ENCODE measurements at places on chromosomes 2 and 18.

DNA sequence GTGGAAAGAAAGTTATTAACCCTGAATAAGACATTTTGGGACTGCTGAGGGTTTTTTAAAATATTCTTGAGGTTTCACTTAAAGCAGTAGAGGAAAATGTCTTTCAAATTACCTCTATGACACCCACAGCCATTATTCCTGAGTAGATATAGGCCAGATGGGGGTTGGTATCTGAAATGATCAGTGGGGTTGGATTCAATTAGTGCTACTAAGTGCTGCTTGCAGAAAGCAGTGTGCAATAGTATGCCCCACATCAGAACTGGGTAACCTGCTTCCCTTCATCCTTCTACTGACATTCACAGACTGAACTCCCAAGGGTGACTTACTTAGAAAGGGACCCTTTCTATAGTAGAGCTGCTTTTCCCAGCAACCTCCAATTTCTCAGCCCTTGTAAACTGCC is 7.3 kb upstream of the ETAA1 start:
- DNase-seq = no peak

GRCh38 chr18:74197705-74198341 is 49.5 kb downstream of the TIMM21 start:
- DNase-seq = no peak

DNA sequence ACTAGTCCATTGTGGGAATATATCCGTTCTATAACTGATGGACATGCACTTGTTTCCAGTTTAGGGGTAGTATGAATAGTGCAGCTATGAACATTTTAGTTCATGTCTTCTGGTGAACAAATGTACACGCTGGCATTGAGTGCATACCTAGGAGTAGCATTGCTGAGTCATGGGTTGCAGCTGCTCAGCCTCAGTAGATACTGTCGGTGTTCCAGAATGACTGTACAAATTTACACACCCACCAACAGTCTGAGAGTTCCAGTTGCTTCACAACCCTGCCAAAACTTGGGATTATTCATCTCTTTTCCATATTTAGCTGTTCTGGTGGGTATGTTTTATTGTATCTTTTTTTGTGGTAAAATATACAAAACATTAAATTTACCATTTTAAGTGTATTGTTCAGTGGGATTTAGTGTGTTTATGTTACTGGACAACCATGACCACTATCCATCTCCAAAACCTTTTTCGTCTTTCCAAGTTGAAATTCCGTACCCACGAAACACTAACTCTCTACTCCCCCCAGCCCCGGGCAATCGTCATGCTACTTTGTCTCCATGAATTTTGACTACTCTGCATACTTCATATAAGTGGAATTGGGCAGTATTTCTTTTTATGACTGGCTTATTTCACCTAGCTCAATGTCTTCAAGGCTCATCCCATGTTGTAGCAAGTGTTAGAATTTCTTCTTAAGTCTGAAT is 281.0 kb downstream of the PRKCE start:
- DNase-seq = no peak

DNA sequence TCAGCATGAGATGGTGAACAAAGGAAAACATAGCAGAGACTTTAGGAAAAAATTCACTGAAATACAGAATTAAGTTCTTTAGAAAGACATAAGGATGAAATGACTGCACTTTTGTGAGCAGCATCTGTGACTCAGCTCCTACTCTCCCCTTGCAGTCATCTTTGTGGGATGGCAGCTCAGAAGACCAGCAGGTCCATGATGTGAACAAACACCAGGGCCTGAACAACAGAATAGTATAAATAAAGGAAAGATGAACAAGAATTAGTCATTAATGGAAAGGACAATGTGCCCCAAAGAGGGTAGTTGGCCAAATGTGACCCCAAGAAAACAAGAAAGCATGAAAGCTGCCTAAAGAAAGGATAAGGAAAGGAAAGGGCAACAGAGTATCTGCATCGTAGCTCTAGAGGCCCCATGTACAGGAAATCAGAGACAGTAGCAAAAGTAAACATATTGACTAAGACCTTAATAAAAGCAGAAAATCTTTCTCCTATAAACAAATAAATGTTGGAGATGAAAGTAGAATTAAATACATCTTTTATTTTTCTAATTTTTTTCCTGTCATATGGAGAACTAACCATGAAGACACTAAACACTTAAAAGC is 318.0 kb downstream of the ZEB2 start:
- DNase-seq = no peak

- DNase-seq = no peak
Measured at GRCh38 chr2:233100192-233100998, 40.3 kb downstream of the INPP5D start.

GRCh38 chr2:205613970-205614559 is 68.2 kb upstream of the NRP2 start:
- no peak for DNase-seq

GRCh38 chr2:14297906-14298305 is 334.6 kb upstream of the LRATD1 start:
- DNase-seq = no peak

GRCh38 chr18:45686891-45687611 is 36.9 kb upstream of the SLC14A1 start:
- no peak for DNase-seq

DNA sequence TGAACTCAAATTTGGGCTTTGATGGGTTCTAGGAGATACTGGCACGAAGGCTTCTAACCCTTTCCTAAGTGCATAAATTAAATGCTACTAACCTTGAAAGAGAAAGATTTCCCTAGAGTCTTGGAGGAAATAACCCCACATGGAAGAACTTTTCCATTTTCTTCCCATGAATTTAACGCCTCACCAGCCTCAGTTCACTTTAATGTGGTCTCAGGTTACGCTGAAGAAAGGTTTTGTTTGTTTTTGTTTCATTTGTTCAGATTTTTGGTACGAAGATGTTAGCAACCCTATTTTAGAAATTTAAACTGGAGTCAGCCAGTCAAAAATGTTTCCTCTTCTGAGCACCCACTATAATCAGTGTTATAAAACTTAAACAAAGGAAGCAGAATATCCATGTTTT is 30.7 kb downstream of the METTL4 start:
- no peak for DNase-seq

GRCh38 chr2:7057865-7058400 is 140.7 kb downstream of the RNF144A start:
- no peak for DNase-seq

- no peak for DNase-seq
Measured at GRCh38 chr2:74945788-74946331, 12.6 kb upstream of the POLE4 start.

- DNase-seq = no peak
Measured at GRCh38 chr18:45761512-45762114, 37.6 kb downstream of the SLC14A1 start.

- peak; percentile 21 for DNase-seq
Measured at GRCh38 chr2:105734762-105735538, 9.8 kb upstream of the NCK2 start.

DNA sequence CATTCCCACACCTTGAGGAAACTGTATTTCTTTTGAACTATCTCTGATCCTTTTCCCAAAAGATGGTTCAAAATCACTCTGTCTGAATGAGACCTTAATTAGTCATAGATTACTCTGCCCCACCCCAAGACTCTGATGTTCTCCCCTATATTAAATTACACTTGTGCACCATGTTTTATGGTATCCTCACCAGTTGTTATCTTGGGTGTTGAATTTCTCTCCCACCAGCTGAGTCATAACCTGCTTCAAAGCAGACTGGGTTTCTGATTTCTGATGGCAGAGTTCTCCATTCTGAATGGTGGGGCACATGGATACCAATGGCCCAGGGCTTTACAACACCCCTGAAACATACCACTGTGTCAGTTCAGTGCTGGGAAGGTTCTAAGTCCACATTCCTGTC is 15.0 kb downstream of the CDH20 start:
- DNase-seq = no peak

- no peak for DNase-seq
Measured at GRCh38 chr2:74290466-74291217, 52.6 kb downstream of the SLC4A5 start.

GRCh38 chr2:201254081-201254730 is 6.1 kb upstream of the CASP8 start:
- DNase-seq = no peak

DNA sequence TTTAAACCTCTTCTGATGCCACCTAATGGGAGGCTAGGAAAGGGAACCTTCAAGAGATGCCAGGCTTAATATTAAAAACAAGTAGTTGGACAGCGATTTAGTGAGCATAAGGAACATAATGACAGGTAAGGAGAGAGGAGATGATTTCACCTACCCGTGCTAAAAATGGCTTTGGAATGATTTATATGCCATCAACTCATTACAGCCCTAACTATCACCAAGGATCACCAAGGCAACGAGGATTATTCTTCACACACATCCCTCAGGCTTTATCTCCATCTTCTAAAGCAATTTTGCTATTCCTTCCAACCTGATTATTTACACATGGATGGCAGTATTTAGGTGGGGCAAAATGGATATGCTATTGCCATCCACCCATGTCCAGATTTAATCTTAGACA is 237.8 kb downstream of the DCC start:
- DNase-seq = no peak

- no peak for DNase-seq
Measured at GRCh38 chr2:7736646-7737305, 819.6 kb downstream of the RNF144A start.

DNA sequence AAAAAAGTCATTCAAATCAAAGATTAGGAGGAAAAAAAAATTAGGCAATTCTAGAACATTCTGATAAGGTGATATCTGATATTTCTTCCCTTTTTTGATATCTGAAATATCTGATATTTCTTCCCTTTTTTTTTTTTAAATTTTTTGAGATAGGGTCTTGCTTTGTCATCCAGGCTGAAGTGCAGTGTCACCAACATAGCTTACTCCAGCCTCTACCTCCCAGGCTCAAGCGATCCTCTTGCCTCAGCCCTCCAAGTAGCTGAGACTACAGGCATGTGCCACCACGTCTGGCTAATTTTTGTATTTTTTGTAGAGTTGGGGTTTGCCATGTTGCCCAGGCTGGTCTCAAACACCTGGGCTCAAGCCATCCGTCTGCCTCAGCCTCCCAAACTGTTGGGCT is 33.9 kb downstream of the MEX3C start:
- no peak for DNase-seq

GRCh38 chr18:49015886-49016647 is 65.3 kb upstream of the SMAD7 start:
- no peak for DNase-seq

GRCh38 chr2:16185801-16186272 is 245.5 kb downstream of the MYCN start:
- no peak for DNase-seq

DNA sequence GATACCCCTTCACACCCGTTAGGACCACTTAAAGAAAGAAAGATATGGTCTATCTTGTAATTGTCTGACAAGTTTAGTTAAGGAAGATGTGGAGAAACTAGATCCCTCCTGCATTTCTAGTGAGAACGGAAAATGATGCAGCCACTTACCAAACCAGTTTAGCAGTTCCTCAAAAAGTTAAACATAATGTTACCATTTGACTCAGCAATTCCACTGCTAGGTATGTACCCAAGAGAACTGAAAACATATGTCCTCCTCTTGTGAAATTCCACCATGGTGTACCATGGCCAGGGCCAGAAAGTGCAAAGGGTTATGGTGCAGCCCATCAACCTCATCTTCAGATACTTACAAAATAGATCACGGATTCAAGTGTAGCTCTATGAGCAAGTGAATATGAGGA is 79.0 kb upstream of the ID2 start:
- no peak for DNase-seq

- no peak for DNase-seq
Measured at GRCh38 chr2:232352511-232353091, 25.9 kb upstream of the ALPP start.

GRCh38 chr2:278927-279320 is 9.0 kb downstream of the ALKAL2 start:
- DNase-seq = no peak

DNA sequence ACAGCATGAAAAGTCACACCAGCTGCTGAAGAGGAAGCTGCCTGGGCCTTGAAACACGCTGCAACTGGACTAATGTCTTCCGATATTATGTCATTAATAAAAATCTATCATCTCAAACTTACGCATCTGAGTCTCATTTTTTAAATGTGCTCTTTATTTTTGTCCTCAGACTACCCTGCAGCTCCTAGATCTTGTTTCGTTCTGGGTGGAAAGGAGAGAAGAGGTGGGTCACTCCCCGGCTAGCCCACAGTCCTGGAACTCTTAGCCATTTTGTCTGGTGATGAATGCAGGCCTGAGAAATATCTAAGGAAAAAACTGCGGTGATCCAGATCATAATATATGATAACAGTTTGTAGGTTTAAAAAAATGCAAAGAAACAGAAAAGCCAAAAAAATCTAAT is 73.3 kb downstream of the TXNL1 start:
- DNase-seq = no peak

- DNase-seq = no peak
Measured at GRCh38 chr2:120499784-120500495, 154.0 kb downstream of the INHBB start.

- DNase-seq = no peak
Measured at GRCh38 chr2:157465554-157465953, 21.7 kb upstream of the CYTIP start.

GRCh38 chr18:8730080-8730827 is 24.9 kb downstream of the MTCL1 start:
- no peak for DNase-seq

DNA sequence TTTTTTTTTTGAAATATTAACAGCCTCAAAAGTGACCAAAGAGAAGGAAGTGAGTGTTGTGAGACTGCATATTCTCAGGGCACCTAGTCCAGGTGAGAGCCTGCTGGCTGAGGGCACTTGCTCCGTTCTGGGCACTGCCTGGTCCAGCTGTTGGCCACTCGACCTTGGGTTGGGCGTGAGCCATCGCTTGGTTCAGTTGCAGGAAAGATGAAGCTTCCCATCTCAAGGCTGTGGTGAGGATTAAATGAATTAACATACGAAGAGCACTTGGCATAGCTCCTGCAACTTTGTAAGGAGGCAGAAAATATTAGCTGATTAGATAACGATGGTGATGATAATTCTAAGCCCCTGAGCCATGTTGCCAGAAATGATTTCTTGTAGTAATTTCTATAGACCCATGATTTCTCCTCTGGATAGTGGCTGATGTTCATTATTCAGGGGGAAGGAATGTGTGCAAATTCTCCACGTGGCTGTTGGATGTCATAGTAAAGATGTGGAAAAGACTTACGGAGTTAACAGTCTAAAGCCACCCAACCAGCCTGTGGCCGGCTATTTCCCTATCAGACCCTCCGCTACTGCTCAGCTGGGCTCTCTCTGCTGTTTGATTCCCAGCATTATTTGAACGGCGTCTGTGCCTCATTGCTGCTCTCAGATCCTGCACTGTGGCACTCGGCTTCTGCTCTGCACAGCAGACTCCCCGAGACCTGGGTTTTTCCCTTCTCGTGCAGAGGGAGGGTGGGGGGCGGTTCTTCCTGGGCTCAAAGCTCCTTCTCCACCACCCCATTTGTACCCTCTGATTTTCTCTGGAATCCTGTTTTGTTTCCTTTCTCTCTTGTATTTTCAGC is 221.1 kb downstream of the GALR1 start:
- DNase-seq = no peak

- peak; percentile 36 for DNase-seq
Measured at GRCh38 chr2:8543383-8544170, 138.3 kb upstream of the ID2 start.

DNA sequence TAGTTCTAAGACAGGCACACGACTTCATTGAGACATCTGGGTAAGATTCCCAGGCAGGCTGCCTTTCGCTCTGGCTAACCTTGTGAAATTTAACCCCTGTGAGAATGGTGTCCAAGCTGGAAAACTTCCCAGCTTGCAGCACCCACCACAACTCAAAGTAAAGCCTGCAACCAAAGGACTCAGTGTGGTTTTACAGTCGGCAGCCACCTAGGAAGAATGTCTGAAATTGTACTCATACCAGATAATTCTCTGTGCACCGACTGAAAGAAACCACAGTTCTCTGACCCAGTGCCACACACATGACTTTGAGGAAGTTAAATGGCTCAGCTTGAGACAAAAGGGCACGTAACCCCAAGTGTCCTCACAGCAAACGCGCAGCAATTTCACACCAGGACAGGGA is 125.7 kb downstream of the RBMS1 start:
- DNase-seq = no peak

Measured in SW 1271 (cell line).